GM04503 (cell line): ENCODE measurements at places on chromosomes 5 and 9.

GRCh38 chr5:2000591-2000990 lies 117.9 kb upstream of the IRX4 start:
- DNase-seq: no peak

DNA sequence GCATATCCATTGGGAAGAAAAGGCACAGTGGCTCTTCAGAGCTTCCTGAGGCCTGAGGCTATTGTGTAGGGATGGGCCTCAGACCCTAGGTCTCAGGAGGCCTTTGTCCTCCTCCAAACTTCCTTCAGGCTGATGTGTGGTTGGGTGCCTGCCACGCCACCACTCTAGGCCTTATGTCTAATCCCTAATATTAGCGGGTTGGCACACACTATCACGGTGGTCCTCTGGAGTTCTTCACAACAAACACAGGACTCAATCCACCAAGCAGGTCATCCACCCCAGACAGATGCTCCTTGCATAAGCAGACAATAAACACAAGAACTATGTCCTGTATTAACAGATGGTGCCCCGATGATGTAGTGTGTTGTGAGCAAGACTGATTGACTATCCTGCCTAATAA lies 31.0 kb upstream of the FSTL4 start:
- no peak for DNase-seq

- DNase-seq: no peak
Measured at GRCh38 chr5:123087173-123088030, 1.6 kb upstream of the PRDM6 start.

GRCh38 chr9:112145886-112146285 lies 29.2 kb downstream of the SUSD1 start:
- no peak for DNase-seq
